ENCODE measurements at places on chromosomes 2 and 18.

DNA sequence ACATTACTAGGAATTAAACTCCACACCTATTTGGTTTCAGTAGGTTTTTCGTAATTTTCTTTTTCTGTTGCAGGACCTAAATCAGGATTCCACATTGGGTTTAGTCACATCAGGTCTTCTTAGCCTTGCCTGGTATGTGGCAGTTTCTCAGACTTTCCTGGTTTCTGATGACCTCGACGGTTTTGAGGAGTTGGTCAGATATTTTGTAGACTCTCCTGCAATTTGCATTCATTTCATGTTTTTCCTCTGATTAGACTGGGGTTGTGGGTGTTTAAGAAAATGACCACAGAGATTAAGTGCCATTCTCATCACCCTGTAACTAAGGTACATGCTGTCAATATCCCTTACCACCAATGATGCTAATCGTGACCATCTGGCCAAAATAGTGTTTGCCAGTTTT is 97.3 kb upstream of the ST6GAL2 start:
- no peak for DNase-seq

DNA sequence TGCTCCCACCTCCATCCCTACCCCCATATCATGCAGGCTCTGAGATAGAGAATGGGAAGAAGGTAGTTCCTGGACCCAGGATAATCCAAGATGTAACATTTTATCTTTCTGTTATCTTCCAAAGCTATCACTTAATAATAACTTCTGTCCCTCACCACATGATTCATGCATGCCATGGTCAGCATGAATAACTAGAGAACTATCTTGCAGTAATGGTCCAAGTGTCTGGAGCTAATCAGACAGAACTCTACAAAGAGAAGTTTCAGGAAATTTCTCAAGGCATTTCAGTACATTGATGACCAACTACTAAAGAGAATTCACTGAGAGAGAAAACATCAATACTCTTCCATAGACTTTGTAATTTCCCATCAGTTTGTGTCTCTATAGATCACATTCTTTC is 1469.7 kb upstream of the PIK3C3 start:
- DNase-seq = no peak

- no peak for DNase-seq
These were observed 48.2 kb downstream of the TWIST2 start for GRCh38 chr2:238895891-238896600.

GRCh38 chr18:49756135-49756534 is 57.2 kb downstream of the ACAA2 start:
- DNase-seq = no peak

DNA sequence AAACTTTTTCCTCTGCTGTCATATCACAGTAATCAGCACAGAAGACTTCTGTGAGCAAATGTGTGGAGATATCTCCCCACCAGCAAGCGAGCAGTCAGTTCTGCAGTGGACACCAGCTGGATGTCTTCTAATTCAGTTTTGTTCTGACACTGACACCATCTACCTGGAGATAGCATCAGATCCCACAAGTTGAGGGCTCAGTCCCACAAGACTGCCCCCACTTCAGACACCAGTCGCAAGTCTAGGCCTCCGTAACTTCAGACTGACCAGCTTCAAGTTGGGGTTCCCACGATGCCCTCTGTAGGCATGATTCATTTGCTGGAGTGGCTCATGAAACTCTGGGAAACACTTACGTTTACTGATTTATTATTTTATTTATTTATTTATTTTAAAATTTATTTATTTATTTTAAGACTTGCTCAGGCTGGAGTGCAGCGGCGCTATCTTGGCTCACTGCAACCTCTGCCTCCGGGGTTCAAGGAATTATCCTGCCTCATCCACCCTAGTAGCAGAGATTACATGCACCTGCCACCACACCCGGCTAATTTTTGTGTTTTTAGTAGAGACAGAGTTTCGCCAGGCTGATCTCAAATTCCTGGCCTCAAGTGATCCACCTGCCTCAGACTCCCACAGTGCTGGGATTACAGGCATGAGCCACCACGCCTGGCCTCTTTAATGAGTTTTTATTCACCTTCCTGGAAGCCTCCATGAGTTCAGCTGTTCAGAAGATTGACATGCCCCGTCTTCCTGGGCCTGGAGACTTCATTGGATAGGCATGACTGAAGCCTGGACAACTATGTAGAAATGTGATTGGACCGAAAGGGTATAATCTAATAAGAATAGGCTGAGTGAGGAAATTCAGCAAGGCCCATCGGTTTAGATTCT is 55.7 kb downstream of the PAPOLG start:
- DNase-seq = no peak

GRCh38 chr18:13361431-13361830 is 142.9 kb downstream of the LDLRAD4 start:
- no peak for DNase-seq

- DNase-seq = no peak
These were observed 160.0 kb upstream of the GCFC2 start for GRCh38 chr2:75870651-75871137.

DNA sequence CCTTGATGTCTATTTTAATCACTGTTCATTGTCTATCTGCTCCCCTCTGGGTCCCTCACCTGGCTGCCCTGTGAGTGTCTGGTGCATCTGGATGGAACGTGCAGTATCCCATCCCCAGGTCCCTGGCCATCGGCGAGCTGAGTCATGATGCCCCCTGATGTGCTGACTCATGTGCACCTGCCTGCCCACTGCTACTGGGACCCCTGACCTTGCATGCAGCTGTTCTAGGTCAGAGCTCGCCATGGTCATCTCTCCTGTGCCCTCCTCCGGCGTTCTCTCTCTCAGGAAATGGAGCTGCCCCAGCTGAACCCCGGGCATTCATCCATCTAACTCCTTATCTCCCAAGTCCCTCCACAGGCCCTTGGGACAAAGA is 516.2 kb upstream of the HS6ST1 start:
- no peak for DNase-seq

- no peak for DNase-seq
These were observed 207.2 kb downstream of the LRP1B start for GRCh38 chr2:141923657-141924056.

DNA sequence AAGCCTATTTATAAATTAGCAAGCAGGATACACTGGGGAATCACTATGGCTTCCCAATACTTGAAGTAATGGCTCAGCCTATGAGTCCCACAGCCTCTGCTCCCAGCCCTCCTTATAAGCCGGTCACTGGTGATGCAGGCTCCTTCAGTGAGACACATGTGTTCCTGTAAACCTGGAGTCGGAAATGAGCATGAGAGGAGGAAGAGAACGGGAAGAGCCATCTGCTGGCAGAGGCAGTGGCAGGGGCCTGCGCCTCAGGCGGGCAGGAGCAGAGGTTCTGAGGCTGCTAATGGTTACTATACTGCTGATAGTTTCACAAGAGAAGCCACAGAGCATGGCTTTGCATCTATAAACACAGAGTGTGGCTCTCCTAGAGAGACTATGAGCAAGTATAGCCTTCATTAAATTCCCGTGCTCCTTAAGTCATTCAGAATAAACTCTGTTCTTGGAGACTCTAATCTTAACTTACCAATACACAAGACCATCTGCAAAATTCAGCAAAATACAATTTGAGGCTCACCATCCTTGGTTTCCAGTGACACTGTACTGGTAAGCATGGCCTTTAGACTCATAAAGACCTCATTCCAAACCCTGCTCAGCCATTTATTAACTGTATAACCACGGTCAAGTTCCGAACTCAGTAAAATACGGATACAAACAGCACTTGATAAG is 63.3 kb downstream of the FBXO15 start:
- DNase-seq = no peak
